CD4-positive, alpha-beta T cell treated with Interleukin-17A for 4 hours (primary cell): ENCODE measurements at places on chromosomes 5 and 9.

GRCh38 chr5:159083548-159084452 lies 15.9 kb downstream of the EBF1 start:
- DNase-seq, result no peak

GRCh38 chr5:152514827-152515397 lies 109.8 kb upstream of the NMUR2 start:
- no peak for DNase-seq

- DNase-seq, result no peak
Observed at GRCh38 chr5:114346181-114346580, 15.7 kb upstream of the KCNN2 start.

- DNase-seq, result no peak
Observed at GRCh38 chr5:80174790-80175189, 81.1 kb downstream of the SERINC5 start.

DNA sequence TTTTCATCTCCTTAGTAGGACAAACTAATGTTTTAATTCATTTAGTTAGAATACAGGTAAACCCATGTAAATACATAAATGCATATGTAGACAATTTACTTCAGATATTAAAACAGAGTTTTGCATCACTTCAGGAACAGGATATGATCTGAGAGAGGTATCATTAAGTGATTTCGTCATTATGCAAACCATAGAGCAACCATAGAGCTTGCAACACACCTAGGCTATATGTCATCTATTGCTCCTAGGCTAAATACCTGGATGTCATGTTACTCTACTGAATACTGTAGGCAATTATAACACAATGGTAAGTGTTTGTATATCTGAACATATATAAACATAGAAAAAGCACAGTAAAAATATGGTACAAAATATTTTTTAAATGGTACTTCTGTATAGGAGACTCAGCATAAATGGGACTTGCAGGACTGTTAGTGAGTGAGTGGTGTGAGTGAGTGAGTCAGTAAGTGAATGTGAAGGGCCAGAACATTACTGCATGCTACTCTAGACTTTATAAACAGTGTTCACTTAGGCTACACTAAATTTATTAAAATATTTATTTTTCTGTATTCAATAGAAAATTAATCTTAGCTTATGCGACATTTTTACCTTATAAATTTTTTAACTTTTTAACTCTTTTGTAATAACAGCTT lies 1377.5 kb upstream of the CDH9 start:
- no peak for DNase-seq

DNA sequence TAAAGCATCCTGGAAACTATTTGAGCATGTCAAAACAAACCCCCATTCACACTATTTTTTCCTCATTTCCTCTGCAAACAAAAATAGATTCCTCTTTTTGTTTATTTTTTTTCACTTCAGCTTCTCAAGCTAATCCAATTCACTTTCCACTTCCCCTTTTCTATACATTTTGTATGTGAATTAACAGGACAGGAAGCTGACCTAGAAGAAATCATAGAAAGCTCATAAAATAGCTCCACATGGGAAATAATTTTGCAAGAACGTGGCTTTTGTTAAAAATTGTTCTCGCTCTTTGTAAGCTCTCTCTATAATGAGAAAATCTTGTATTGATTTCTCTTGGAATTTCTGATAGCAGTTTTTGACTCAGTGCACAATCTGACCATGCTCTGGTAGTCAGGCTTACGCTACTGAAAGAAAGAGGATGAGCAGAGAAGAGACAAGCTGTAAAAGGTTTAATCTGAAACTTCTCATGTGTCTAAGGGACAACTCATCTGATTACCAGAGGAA lies 215.8 kb downstream of the ADAMTS12 start:
- DNase-seq, result no peak

DNA sequence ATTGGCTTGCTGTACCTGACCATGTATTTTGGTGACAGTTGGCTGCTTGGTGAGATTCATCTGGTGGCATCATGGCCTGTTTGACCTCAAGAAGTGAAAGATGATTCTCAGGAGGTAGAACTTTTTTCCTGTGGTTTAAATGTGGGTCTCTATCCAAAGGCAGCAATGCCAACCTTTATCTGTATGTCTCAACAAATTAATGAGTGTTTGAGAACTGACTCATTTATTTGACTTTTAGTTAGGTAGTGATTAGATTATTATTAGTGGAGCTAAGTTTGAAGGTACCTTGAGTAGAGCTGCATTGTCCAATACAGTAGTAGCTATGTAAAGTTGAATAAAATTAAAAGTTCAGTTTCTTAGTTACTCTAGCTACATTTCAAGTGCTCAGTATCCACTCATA lies 48.2 kb downstream of the TLE4 start:
- no peak for DNase-seq

DNA sequence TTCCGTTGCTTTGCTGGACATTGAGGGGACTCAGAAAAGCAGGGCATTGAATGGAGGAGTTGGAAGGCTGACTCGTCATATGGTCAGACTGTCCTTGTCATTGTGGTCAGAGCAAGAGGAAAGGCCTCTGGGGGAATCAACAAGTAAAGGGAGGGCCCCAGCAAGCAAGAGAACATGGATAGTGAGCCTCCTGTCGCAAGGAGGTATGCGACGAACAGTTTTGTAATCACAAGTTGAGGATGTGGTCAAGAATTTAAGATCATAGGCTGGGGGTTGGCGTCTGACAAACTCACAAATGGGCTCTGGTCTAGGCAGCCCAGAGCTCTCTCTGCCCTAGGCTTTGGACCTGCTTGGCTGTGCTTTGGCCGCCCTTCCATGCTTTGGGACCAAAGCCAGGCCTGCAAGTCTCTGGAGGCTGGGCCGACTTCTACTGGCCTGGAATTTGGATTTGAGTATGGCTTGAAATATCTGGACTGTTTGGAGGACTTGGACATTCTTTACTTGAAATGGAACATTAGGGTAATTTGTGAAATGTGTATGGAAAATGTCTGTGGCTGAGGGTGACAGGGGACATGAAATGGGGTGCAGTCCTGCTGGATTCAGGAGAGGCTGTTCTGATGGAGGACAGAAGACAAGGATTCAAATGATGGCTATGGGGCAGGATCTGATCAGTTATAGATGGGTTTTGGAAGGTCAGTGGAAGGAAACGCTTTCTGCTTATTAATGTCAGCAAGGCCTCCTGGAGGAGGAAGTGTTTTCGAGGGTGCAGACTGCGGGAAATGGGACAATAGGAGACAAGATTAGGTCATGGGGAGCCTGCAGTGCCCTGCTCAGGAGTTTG lies 19.2 kb upstream of the NDST1 start:
- DNase-seq, result no peak

GRCh38 chr5:93070938-93071337 lies 510.1 kb downstream of the NR2F1-AS1 start:
- DNase-seq, result no peak

DNA sequence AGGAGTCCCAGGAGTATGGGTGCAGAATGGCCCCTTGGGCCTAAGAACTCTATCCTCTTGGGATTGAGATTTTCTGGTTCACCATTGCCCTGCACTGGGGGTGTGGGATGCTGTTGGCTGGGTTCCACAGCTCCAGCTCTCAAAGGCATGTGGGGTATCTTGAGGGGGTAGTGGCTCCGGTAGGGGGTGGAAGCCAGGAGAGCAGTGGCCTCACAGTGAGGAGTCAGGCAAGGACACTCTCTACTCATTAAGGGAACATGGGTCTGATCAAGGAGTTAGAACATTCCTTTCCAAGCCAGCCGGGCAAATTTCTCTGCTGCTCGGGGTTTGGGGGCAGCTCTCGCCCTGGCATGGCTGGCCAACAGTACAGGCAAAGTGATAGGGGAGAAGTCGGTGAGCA lies 33.0 kb downstream of the LARP1 start:
- DNase-seq, result no peak

DNA sequence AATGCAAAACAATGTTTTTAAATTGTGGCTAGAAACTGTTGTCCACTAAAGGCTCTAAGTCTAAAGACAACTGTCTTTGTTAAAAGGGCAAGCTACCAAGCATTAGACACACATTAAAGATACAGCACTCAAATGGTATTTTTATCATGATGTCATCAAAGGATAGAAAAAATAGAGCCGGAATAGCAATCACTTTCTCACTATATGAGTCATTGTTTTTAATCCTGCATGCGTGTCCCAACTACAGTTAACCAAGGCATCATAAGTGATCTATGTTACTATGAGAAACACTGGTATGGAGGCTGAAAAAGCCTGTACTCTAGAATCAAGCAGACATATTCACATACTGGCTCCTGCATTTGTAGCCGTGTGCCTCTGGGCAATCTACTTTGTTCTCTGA lies 1.9 kb upstream of the PJA2 start:
- peak; percentile 10 for DNase-seq

DNA sequence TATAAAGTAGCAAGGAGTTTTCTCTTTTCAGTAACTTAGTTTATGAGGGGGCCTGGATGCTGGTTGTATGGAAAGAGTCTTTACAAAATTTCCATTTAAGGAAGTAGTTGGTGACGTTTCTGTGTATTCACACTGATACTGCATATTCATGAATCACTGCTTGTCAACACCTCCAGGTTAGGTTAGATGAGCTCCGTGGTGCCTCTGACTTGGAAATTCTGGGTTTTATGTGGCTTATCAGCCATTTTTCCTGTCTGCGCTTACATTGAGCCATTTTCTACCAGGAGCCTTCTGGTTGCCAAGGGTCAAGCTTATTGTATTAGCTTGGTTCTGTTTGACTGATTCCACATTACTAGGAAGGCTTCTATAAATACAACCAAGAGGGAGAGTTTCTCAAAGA lies 128.3 kb downstream of the SLC28A3 start:
- no peak for DNase-seq

DNA sequence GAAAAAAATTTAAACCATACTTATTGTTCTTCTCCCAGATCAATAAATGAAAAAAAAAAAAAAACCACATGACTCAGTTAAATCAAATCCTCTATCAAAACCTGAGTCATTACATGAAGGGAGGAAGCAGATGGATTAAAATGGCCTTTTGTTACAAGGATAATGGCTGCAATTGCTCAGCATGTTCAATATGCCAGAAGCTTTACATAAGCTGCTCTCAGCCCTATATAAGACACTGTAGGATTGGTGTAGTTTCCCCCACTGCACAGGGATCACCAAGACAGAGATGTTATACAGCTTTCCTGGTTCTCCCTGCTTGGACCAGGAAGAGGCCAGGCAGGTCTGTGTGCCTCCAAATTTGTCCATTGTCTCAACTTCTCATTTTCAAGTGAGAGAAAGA lies 101.6 kb upstream of the MAP1B start:
- DNase-seq, result no peak

DNA sequence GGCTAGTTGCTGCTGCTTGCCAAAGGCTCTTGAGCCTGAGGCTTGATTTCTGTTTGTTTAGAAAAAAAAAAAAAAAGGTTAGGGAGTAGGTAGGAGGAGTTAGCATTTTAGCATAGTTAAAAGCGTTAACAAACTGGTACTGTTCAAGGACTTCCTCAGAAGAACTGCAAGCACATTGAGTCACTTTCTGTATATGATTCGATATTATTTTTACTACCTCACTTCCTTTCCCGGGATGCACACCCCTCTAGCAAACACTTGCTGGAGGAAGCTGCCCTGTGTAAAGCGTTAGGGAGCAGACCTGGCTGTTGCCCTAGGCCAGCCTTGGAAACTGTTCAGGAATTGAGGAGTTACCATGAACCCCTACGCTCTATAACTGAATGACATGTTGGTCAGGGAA lies 15.7 kb upstream of the CEP120 start:
- no peak for DNase-seq

GRCh38 chr9:23447944-23448343 lies 378.1 kb downstream of the ELAVL2 start:
- no peak for DNase-seq

DNA sequence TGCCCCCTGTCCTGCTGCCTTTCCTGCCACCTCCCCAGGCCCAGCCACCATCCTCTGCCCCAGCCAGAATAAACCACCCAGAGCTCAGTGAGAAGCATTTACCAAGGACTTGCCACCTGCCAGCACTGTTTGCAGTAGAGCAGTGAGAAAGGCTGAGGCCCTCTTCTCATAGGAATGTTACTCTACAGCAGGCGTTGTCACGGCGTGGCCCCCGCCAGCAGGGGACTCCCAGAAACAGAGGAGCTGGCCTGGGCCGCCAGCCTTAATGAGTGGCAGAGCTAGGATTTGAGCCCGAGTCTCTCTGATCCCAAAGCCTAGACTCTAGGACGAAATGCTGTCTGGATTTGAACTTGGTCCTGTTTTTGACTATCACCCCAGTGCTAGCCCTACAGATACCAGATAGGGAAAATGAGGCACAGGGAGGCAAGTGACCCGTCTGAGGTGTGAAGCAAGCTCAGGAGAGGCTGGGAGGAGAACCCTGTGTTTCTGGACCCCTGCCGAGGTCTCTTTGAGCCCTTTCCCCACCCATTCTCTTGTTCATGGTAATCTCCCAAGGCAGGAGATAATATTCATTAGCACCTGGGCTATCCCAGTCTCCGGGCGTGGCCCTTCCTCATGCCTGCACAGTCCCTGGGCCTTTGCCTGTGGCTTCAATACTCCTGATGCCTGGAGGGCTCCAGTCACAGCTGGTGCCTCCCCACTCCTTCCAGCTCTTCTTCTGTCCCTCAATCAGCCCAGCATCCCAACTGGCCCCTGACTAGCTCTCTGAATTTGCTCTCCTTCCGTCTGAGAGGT lies 30.7 kb downstream of the HRH2 start:
- DNase-seq, result no peak

GRCh38 chr5:76081811-76082771 lies 1.1 kb upstream of the SV2C start:
- DNase-seq, result no peak

- DNase-seq, result no peak
Observed at GRCh38 chr9:96867079-96867804, 12.9 kb upstream of the ZNF782 start.

DNA sequence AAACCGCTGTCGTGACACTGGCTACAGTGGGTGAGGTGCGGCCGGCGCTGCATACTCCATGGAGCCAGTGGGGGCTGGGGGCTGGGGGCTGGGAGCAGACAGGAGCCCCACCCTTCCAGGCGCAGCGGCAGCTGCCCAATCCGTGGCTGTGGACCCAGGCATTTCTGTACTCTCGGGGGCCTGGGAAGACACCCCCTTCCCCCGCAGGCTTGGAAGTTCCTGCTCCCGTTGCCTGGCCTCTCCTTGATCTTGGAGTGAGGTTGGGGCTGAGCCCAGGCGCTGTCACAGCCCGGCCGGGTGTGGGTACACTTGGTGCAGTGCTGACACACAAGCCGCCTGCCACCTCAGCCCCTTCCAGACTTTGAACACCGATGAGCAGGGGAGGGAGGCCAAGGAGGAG lies 27.7 kb upstream of the GGTA1 start:
- no peak for DNase-seq

DNA sequence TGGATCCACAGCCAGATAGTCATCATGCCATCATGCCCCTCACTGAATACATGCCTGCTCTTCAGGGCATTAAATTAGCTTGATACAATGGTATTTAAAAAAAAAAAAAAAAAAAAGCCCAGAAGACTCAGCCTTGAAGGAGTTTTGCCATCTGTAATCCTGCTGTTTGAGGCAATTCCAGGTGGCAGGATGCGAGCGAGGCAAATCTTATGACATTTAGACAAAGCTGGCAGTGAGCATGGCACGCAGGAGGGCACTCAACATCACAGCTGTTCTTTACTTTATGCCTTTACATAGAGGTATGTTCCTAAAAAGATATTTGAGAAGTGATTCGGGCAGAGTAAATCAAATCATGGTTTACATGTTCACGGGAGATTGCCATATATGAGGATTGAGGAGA lies 692.0 kb upstream of the DMAC1 start:
- no peak for DNase-seq

- no peak for DNase-seq
Observed at GRCh38 chr9:112273876-112274275, 59.5 kb downstream of the PTBP3 start.
